ENCODE measurements at places on chromosomes 13 and 19.

GRCh38 chr13:18951412-18951811, 230.2 kb downstream of the TUBA3C start:
- DNase-seq, result no peak

DNA sequence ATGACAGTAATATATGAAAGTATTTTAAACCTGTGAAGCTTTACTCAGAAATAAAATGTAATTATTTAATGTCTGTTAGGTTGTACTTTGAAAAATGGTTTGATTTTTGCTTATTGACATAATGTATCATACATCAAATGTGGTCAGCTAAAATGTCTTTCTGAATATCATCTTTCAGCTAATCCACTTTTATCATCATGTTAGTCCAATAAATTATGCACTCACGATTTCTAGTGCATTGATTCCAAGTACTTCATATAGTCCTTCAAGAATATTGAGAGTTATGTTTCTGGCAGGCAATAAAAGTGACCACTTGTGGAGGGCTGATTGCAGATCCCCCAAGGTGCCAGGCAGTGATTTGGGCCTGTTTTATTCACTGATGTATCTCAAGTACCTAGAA, 1204.1 kb downstream of the OLFM4 start:
- no peak for DNase-seq

GRCh38 chr13:51689663-51689996, 105.4 kb downstream of the WDFY2 start:
- no peak for DNase-seq

DNA sequence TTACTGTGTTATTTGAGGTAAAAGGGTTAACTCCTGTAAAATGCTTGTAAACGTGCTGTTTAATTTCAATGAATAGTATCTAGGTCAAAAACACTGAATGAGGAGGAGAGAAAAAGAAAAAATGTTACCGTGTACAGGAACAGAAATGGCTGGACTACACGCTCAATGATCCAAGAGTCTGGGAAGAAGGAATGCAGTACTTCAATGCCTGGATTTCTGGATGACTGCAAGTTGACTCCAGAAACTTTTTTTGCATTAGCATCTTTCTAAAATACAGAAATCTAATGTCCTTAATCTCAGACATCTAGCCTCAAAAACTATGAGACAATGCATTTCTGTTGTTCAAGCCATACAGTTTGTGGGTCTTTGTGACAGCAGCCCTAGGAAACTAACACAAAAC, 17.4 kb upstream of the IPO5 start:
- DNase-seq, result no peak

- no peak for DNase-seq
Observed at GRCh38 chr13:92412481-92412880, 814.1 kb upstream of the GPC6 start.

GRCh38 chr13:44904967-44905366, 84.3 kb downstream of the NUFIP1 start:
- DNase-seq, result no peak

DNA sequence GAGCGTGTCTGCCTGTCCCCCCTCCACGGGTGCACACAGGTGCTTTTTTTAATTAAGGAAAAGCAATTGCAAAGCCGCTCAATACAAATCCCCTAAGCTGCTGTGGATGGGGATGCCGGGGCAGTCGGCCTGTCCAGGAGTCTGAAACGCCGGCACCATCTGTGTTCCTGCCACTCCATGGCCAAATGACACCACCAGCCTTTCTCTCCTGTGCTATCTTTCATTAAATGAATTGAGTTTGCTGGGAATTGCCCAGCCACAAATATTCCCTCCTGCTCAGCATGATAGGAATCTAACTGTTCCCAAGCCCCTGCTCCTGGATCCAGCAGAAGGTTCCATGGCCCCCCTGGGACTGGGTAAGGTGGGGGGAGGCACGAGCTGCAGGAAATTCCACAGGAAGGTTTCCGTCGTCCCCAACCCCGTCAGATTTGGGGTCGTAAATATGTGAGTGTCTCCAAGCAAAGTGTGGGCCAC, 139.2 kb downstream of the KDM4B start:
- no peak for DNase-seq

DNA sequence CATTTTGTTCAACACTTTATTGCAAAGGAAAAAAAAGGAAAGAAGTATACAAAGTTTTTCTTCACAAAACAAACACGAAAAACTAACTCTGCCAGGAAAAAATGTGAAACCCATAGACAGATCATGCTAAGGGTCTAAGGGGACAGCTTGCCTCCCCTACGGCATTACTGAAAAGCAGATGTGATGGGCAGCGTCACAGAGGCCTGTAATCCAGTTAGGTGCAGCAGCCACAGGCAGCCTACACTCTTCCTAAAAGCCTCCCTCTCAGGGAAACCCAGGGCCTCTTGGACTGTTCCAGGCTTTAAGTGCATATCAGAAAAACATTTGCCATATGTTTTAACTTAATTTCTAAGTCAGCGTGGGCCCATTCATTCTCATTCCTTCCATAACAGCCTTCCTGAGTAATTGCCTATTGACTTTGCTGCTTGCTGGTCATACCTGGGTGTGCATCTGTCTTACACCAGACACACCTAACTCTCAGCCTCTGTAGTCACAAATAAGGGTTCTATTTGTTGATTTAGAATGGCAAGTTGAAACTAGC, 135.7 kb upstream of the SERP2 start:
- no peak for DNase-seq

DNA sequence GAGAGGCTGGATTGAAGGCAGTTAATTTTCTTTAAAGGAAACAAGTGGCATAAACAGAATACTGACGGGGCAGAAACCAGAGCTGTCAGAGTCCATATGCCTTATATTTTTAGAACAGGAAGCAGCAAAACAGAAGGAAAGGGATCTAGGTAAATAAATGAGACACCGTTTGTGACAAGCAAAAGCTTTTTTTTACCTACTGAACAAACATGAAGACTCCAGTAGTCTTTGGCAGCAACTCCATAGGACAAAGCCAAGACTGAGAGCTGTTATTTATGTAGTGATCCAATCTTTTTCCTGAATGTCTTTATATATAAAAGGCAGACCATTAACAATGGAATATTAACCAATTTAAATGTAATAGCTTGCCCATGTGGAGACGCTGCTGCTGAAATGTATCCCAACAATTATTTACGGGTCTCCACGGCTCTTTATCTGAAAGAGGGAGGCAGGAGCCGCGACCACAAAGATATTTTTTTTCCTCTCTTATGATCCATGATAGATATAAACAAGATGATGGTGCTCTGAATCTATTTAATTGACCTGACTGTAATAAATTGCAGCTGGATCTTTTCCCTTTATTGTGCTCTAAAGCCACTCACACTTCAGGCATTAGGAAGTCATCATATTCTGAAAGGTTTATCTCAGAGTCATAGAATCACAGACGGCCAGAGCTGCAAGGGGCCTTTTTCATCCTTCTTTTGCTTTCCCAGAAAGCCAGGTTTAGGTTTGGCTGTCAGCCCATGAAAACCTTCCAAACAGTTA, 687.8 kb downstream of the EFNB2 start:
- DNase-seq, result no peak

GRCh38 chr19:33085570-33086128, 4.7 kb downstream of the GPATCH1 start:
- no peak for DNase-seq

- DNase-seq, result no peak
Observed at GRCh38 chr13:110644892-110645521, 29.7 kb downstream of the NAXD start.

DNA sequence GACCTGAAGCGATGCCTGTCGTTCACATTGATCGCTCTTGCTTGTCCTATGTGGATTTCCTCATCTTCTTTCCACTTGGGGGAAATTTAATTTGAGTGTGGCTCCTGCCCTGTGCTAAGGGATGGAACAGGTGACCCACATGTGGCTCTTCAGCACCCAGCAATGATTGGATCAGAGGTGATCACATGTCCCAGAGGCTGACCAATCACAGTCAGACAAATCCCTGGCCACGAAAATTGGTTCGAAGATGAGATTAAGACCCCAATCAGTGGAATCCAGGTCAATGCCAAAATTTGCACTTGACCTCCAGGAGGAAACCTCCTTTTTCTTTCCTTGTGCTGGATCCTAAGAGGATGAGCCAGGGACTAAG, 23.7 kb downstream of the AMER2 start:
- no peak for DNase-seq

DNA sequence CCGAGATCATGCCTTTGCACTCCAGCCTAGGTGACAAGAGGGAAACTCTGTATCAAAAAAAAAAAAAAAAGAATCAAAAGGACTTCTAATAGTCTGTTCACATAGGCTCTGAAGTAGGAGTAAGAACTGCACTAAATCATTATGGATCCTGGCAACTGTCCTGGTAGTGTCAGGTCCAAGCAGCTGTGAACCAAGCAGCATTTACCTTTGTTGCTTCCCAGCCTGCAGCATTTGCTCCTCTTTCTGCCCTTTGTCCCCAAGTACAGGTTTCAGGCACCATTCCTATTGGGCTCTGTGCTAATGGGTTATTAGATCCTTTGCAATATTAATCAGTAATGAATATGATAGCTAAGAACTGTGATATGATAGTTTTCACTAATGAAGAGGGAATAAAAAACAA, 77.4 kb upstream of the NBEA start:
- no peak for DNase-seq

DNA sequence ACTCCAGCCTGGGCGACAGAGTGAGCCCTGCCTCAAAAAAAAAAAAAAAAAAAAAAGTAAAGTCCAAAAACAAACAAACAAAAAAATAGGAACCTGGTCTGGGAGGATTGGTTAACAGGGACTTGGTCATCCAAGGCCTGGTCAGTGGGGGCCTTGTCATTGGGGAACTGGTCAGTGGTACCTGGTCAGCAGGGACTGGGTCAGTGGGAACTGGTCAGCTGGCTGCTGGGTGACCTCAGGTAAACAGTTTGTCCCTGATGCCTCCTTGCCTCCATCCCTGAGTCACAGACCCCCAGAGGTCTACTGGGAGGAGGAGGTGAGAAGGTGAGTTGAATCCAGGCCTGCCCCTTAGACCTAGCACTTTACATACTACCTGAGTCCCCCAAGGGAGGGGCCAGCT, 5.7 kb upstream of the ZNF14 start:
- no peak for DNase-seq

GRCh38 chr19:51511353-51511752, 9.8 kb upstream of the SIGLEC12 start:
- no peak for DNase-seq

- DNase-seq, result no peak
Observed at GRCh38 chr19:45352471-45352870, 11.9 kb downstream of the KLC3 start.

DNA sequence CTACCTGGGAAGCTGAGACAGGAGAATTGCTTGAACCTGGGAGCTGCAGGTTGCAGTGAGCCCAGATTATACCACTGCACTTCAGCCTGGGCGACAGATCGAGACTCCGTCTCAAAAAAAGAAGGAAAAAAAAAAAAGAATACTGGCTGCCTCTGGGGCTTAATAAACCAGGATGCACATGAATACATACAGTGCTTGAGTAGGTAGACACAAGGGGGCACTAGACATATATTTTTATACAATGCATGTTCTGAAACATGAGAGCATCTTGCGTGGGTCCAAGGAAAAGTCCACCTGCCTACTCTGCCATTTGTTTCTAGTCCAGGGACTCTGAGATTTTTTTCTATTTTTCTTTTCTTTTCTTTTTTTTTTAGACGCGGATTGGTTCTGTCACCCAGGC, 31.2 kb downstream of the KEAP1 start:
- DNase-seq, result no peak

DNA sequence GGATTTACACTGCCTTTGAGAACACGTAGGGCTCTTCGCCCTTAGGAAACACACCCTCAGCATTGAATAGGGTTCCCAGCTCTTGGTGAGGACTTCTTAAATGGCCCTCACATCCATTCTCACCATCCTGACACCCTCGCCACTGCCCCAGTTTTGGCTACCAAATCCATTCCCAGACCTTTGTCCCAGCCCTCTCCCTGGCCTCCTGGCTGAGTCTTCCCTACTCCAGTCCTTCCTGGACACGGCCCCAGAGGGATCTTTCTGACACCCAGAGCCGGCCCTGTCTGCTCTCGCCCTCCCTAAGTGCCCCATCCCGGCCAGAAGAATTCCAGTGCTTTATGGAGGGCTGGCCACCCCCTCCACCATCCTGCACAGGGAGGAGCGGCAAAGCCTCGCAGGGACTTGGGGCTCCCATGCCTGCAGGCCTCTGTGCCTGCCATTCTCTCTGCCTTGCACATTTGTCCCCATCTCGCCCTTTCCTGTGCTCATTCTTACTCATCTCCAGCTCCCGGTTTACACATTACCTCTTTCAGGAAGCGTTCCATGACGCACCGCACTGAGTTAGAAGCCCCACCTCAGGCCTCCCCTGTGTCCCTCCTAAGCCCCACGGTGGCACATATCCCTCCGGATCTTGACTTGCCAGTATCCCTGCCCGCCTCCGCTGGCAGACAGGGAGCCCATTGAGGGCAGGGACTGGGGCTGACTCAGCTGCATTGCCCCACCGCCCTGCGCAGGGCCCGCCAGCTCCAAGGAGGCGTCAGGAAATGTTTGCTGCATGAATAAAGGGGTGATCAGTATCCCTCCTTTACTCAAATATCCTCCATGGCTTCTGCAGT, 11.0 kb upstream of the KLK14 start:
- no peak for DNase-seq

DNA sequence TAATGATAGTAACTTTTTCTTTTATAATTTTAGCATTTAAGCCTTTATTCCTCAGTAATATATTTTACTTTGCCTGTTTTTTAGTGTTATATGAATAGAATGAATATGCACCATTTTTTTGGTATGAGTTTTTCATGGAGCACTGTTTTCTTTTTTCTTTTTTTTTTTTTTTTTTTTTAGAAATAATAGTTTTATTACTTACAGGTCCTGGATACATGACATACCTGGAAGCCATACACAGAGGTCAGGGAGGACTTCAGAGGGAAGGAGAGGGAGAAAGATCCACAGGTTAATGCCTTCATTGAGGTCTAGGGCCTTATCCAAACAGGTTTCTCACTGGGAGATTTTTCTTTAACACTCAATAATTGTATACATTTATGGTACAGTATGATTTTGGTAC, 26.4 kb downstream of the KCTD4 start:
- no peak for DNase-seq

DNA sequence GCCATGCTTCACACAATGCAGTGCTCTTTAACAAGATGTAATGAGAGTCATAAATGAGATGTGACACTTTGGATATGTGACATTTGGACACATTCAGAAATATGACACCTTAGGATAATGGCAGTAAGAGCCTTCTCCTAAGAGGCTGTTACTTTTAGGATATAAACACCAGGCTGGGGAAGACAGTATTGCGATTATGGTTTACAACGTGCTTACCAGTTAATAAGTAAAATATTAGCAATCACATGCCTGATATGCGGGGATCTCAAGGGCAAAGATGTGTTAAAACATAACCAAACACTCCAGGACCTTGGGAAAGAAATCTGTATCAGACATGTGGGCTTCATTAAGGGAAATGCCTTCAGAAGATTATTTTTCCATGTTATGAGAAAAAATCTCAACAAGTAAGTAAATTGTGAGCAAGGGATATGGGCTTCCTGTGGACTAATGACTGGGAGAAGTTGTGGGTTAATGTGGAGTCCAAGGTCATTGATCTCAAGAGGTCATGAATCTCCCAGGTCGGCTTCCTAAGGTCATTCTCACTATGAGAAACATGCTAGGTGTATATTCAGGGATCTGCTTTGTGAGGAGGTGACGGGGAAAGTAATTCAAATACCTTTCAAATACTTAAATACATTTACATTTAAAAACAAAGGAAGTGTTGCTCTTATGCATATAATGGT, 105.3 kb downstream of the STARD13 start:
- DNase-seq, result no peak

GRCh38 chr13:73704587-73704986, 429.6 kb downstream of the KLF12 start:
- no peak for DNase-seq

GRCh38 chr19:45863840-45864628, at the start of gene FOXA3:
Gene FOXA3 (plus strand): TSS chr19:45864326. CDS start chr19:45864457, 131 bp downstream.
- no peak for DNase-seq

GRCh38 chr13:90256746-90257145, 1090.7 kb upstream of the MIR17HG start:
- DNase-seq, result no peak

Measured in stimulated activated CD4-positive, alpha-beta T cell treated with anti-CD3 and anti-CD28 coated beads, Interleukin-1b, Interleukin-23, amount 100 ng/mL, for 1 hour (primary cell).